ENCODE measurements at places on chromosomes 2 and 18.

DNA sequence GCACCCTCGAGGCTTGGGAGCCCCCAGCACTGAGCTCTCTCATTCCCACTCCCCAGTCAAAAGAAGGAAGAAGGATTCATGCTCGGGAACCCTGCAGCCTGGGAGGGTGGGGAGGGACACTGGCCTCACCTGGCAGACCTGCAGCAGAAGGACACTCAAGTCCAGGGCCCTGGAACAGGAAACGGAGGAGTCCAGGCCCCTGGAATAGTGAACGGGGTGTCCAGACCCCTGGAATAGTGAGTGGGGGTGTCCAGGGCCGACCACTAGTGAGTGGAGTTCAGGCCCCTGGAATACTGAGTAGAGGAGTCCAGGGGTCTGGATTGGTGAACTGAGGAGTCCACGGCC is 292.5 kb downstream of the NDUFA10 start:
- no peak for DNase-seq

DNA sequence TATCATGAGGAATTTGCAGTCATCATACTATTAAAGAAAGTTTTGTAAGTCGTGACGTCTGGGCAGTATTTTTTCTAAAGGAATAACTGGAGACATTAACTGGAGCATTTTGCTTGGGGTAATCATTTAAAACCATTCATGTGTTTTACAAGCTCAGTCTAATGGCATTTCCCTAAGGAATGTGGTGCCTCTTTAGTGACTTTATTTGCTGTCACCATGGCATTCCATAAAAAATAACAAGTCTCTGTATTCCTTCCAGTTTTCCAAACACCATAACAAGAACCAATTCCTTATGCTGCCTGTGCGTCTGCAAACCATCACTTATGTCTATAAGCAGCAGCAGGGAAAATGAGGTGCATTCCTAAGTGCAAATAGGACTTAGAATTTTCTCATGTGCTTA is 82.8 kb downstream of the EPB41L3 start:
- DNase-seq: no peak

DNA sequence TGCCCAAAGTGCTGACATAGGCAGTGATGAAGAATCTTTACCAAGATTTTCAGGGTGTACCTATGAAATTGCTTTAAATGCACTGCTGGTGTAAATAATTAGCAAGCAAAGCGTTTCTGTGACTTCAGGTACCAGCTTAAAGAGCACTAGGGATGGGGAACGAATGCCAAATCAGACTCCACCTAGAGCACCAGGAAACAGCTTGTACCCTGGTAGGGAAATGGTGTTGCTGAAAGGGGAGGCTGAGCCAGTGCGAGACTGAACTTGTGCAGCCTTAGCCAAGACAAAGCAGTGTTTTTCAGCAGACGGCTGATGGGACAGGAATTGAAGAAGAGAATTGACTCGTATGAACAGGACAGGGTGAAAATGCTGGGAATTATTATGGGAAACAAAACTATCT is 65.6 kb downstream of the TWSG1 start:
- DNase-seq: no peak

DNA sequence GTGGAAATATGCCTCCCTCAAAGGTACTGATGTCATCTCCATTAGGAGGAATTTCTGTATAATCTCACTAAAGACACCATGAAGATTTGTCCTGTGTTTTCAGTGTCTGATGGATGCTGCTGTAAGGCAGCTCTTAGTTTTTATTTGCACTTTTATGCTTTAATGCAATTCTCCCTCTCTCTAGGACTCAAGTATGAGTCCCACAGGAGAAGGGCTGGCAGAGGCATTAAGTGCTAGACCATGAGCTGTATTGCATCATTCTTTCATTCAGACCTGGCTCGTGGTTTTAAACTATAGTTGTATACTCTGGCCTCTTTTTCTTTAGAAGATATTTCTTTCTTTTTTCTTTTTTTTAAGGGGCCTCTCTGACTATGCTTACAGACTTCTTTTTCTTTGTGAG is 805.6 kb downstream of the DPP10 start:
- DNase-seq: no peak

DNA sequence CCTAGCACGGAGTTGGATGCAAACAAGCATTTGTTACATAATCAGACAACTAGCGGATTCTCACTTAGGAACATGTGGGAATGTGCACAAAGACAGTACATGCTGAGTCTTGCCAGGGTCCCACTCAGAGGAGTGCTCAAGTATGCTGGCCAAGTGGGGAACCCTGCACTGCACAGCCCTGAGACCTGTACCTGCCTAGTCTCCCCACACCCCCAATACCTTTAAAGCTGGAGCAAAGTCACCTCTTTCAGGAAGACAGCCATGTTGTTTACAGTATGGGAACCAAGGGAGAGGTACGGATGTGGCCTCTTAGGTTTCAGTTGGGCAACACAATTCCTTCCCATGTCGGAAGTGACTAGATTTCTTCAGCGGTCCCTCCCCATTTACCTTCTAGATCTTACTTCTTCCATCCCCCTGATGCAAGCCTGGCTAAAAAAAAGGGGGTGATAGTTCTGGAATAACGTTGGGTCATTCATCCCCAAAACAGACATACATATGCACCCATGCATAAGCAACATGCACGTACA is 10.7 kb downstream of the CXCR1 start:
- DNase-seq: no peak

DNA sequence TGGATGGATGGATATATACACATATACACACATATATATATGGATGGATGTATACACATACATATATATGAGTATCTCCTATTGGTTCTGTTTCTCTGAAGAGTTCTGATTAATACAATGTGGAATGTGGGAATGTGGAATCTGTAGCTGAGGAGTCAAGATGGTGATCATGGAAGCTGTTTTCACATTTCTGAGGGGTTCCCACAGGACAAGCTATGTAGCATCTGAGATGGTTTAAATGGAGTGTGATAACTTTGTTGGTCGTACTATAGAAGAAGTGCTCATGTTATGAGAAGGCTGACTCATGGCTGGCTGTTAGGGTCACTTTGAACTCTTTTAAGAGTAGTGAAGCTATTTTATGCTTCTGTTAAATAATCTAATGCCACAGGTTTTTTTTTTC is 279.7 kb downstream of the MEIS1 start:
- no peak for DNase-seq

DNA sequence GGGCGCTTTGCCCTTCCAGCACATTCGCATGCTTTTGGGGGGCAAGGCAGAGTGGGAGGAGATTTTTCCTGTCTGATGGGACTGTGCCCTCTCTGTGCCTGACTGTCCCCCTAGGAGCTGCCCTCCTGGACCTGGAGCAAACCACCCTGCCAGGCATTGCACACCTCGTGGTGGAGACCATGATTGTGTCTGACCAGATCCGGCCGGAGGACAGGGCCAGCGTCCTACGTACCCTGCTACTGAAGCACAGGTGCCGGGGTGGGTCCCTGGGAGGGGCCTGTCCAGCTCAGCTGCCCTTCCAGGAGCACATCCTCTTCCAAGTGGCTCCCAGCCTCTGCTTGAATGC is 5.3 kb downstream of the SLC4A3 start:
- DNase-seq: no peak

DNA sequence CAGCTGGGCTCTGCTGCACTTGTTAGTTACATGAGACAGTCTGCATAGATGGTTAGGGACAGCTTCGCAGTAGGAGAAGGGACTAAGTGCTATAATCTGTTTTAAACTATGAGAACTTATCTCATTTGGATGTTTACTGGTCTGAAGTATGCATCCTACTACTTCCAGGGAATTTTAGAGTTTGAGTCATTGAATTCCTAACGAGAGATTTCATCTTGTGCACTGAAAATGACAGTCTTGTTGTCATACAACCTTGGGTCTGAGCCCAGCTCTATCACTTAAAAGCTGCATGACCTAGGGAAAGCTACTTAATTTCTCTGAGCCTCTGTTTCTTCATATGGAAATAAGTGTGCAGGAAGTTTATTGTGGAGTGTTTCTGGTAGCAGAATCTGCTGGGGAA is 78.4 kb downstream of the TRIM43 start:
- DNase-seq: no peak

DNA sequence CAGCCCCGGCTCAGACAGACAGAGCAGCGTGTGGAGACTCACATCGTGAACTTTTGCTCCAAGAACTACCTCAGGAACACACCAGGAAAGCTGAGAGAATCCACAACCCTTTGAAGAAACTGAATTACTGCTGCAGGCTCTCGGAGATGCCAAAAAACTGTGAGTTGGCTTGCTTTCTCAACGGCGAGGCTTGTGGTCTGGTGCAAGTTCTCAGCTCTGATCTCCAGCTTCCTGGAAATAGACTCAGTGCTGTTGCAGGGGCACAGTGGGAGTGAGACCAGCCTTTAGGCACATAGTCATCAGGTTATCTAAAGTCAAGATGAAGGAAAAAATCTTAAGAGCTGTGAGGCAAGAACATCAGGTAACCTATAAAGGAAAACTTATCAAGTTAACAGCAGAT is 273.7 kb upstream of the LRATD1 start:
- no peak for DNase-seq

DNA sequence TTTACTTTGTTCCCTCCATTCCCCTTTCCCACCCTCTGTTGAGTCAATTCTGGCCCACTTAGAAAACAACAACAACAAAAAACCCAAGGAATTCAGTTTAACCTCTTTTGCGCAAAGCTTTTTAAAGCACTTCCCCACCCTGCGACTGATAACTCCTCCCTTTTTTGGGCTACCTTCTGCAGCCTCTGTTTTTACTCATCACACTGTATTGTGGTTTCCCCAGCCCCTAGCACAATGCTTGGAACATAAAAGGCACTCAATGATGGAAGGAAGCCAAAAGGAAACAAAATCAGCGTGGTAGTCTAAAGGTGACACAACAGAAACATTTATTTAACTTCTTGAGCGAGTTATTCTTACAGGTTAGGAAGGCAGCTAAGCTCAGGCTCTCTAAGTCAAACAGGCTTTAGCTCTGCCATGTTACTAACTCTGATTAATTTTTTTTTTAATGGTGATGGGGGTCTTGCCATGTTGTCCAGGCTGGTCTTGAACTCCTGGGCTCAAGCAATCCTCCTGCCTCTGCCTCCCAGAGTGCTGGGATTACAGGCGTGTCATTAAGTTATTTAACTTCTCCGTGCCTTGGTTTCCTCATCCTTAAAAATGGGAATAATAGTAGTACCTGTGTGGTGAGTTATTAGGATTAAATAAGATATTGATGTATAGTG is 1.3 kb downstream of the CEP68 start:
- peak; percentile 32 for DNase-seq

GRCh38 chr18:76461692-76462325 is 33.2 kb downstream of the ZNF516 start:
- DNase-seq: no peak

Data from stimulated activated CD4-positive, alpha-beta T cell treated with anti-CD3 and anti-CD28 coated beads, Interleukin-1b, Interleukin-23, amount 100 ng/mL, for 1 hour (primary cell).